Right atrium auricular region (tissue), 2 donors: ENCODE measurements at places on chromosomes 13 and 19. TPM values are rescaled to one million over a fixed set of nuclear protein-coding genes. Genes with fewer than 3 reads are reported as not detected.
A peak's percentile ranks its signal among the peaks of the same experiment; 100 is the strongest.

- H3K27me3 ChIP-seq = no peaks in the 10 kb centered on the region
- no peak for DNase-seq
- peak overlapping the region; percentile 2 for H3K27ac ChIP-seq
- H3K4me1 ChIP-seq = no peaks in the 10 kb centered on the region
- H3K4me3 ChIP-seq = no peak overlapping the region
- H3K36me3 ChIP-seq = peaks cover 7% of the 10 kb centered on the region
These were observed 27.9 kb downstream of the FAM124A start for GRCh38 chr13:51249770-51250741.

DNA sequence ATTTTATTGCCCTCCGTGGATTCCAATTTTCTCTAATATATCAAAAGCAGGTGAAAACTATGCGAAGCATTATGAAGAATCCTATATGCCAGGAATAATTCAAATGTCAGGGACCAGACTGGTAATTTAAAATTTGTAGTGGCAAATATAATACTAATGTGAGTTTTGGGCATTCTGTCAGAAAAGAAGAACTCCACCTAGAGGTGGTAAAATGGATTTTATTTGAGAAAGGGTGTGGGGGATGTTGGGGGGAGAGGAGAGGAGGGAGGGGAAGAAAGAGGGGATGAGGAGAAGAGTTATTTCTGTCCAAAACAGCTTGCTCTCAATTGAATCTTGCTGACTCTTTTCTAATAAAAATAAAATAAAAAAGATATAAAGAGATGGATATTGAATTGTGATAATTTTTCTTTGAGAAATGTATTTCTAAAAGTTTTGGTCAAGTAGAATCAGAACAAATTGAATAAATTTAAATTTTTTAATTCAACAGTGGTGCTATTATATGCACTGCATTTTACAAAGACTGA, 929.3 kb upstream of the SLITRK5 start:
- no peaks in the 10 kb centered on the region for H3K4me1 ChIP-seq
- no peak overlapping the region for H3K4me3 ChIP-seq
- no peaks in the 10 kb centered on the region for H3K36me3 ChIP-seq
- H3K27me3 ChIP-seq = no peaks in the 10 kb centered on the region
- DNase-seq = no peak

- no peak for DNase-seq
- no peaks in the 10 kb centered on the region for H3K27me3 ChIP-seq
- H3K27ac ChIP-seq = peak overlapping the region; percentile 97
- H3K4me3 ChIP-seq = peak overlapping the region; percentile 28
- H3K4me1 ChIP-seq = peaks cover 88% of the 10 kb centered on the region
- peaks cover 45% of the 10 kb centered on the region for H3K36me3 ChIP-seq
These were observed 10.4 kb downstream of the MIDN start for GRCh38 chr19:1258707-1259205.

DNA sequence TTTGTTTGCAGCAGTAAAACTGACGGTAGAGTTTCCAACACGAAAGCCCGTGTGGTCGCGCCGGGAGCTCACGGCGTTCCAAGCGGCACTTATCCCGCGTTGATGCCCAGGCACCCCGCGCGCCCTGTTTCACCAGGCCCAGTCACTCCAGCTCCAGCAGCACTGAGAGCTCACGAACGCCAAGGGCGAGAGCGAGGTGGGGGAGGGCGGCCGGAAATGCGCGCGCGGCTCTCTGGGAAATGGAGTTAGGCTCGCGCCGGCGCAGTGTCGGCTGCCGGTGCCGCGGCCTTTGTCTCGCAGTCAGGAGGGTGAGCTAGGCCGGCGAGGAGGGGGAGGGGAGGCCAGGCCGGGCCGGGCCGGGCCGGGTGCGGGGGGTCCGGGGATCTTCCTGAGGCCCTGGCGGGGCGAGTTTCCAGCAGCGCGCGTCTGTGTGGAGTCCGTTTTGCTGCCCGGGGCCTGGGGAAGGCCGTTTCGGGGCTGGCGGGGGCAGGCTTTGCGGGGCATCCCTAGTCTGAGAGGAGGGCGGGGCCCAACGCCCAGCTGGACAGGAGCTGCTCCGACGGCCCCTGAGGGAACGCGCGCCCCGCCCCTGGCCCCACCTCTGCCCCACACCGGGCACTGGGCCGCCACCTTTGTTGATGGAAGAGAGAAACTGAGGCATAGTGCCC, at the start of gene ZNF135:
ZNF135 (plus strand) TSS at position 280 of the 668 bp plus-strand sequence. CDS start 721 bp downstream, outside the sequence.
- H3K4me3 ChIP-seq = peak within 1 kb of the TSS; percentile 75
- peaks cover 4% of the 10 kb centered on the region for H3K36me3 ChIP-seq
- peak within 1 kb of the TSS; percentile 97 for H3K27ac ChIP-seq
- H3K4me1 ChIP-seq = peaks cover 13% of the 10 kb centered on the region
- DNase-seq = peak; percentile 87
- H3K27me3 ChIP-seq = no peaks in the 10 kb centered on the region

MYPOP gene
- 7.2 TPM for total RNA-seq

- no peaks in the 10 kb centered on the region for H3K36me3 ChIP-seq
- no peaks in the 10 kb centered on the region for H3K4me1 ChIP-seq
- no peak overlapping the region for H3K27ac ChIP-seq
- H3K4me3 ChIP-seq = no peak overlapping the region
These were observed 122.2 kb downstream of the PCDH9 start for GRCh38 chr13:67107979-67108378.

DNA sequence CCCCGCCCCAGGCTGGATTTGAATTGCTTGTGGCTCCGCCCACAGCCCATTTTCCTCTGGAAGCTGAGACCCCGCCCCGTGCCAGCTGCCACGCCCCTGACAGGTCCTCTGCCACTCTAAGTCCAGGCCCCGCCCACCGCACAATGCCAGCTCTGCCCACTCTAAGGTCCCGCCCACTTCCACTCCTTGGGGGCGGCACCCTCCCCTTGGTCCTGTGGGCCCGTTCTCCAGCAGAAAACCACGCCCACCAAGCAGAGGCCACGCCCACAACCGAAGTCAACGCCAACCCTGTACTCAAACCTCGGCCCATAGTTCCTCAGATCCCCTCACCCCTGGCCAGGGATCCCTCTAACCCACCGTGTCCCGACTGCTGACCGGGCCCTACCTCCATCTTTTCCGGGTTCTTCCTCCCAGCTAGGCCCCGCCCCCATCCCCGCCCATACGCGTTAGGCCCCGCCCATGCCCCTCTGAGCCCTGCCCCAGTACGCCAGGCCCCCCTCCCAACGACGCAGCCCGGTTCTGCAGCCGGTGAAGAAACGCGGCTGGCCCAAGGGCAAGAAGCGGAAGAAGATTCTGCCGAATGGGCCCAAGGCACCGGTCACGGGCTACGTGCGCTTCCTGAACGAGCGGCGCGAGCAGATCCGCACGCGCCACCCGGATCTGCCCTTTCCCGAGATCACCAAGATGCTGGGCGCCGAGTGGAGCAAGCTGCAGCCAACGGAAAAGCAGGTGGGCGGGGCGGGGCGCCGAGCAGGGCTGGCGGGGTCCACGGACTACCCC, 1.3 kb downstream of the HMG20B start:
- no peak overlapping the region for H3K27ac ChIP-seq
- H3K27me3 ChIP-seq = no peaks in the 10 kb centered on the region
- DNase-seq = peak; percentile 75
- peaks cover 5% of the 10 kb centered on the region for H3K36me3 ChIP-seq

- no peak for DNase-seq
- H3K36me3 ChIP-seq = no peaks in the 10 kb centered on the region
- H3K27me3 ChIP-seq = no peaks in the 10 kb centered on the region
- no peak overlapping the region for H3K27ac ChIP-seq
These were observed 58.2 kb downstream of the POLR1D start for GRCh38 chr13:27679896-27680295.

DNA sequence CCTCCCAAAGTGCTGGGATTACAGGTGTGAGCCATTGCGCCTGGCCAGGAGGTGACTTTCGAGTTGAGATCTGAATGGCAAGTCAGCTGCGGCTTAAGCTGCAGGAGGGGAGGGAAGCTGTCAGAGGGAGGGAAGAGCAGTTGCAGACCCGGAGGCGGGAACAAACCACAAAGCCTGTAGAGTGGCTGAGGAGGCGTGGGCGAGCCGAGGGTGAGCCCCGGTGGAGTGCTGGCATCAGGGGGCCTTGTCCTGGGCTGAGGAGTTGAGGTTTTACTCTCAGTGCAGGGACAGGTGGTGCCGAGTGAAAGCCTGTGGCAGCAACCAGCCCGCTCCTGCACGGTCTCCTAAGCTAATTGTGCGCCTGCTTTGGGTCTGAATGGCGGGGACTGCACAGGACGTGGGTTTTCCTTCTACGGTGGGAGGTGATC, 24.2 kb downstream of the PPP1R37 start:
- H3K4me3 ChIP-seq = no peak overlapping the region
- H3K36me3 ChIP-seq = no peaks in the 10 kb centered on the region
- no peak overlapping the region for H3K27ac ChIP-seq
- no peak for DNase-seq
- no peaks in the 10 kb centered on the region for H3K4me1 ChIP-seq

DNA sequence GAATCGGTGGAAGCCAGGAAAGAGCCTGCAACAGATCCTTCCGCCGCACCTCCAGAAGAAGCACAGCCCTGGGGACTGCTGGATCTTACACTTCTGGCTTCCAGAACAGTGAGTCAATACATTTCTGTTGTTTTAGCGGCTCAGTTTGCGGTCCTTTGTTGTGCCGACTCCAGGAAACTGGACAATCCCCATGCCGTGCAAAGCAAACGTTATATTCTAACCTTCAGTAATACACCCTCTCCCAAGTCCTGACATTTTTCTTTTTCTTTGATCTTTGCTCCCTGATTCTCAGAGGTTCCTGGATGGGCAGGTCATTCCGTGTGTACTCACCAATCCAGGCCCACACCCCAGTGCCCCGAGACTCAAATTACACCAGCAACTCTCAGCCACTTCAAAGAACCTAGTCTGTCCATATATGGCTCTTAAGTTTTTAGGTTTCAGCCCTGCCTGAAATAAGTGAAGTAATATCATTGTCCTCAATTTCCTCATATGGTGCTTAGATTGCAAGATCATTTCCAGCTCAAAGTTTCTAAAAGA, 387.1 kb upstream of the SGCG start:
- DNase-seq = no peak
- no peaks in the 10 kb centered on the region for H3K4me1 ChIP-seq
- H3K27me3 ChIP-seq = no peaks in the 10 kb centered on the region
- no peak overlapping the region for H3K27ac ChIP-seq
- no peak overlapping the region for H3K4me3 ChIP-seq
- no peaks in the 10 kb centered on the region for H3K36me3 ChIP-seq

- no peaks in the 10 kb centered on the region for H3K36me3 ChIP-seq
- no peak for DNase-seq
- peaks cover 20% of the 10 kb centered on the region for H3K4me1 ChIP-seq
- peaks cover 60% of the 10 kb centered on the region for H3K27me3 ChIP-seq
- H3K4me3 ChIP-seq = no peak overlapping the region
These were observed 2.3 kb downstream of the ONECUT3 start for GRCh38 chr19:1755467-1756171.

IGLON5 gene
- total RNA-seq = 0.31 TPM

GFY gene
- not detected for total RNA-seq

DNA sequence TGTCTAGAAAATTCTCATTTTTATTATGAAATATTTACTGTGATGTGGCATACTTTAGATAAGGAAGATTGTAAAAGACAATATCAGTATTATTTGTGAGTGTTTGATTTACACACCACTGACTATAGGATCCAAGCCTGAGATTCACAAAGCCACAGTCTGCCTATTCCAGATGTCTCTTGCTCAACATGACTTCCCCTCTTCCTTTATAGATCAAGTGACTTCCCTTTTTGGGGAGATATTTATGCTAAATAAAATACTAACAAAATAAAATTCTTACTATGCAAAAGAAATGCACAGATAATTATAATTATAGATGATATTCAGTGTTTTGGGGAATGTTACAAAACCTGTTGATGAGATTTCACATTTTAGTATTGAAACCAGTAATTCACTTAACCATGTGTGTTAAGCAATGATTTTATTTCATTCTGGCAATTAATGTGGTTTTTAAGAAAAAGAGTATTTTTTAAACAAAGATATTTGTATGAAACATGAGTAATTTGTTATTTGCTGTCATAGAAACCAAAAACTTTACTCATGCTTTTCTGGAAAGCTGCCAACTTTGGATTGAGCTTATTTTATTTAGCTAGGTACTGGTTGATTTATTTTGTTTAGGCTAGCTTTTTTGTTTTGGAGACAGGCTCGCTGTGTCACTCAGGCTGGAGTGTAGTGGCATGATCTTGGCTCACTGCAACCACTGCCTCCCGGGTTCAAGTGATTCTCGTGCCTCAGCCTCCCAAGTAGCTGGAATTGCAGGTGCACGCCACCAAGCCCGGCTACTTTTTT, 13.7 kb upstream of the GPR183 start:
- no peaks in the 10 kb centered on the region for H3K27me3 ChIP-seq
- no peak for DNase-seq
